Left lung (tissue), 14 donors: ENCODE measurements at places on chromosomes 12 and 14. TPM values are rescaled to one million over a fixed set of nuclear protein-coding genes. Genes with fewer than 3 reads are reported as not detected.

WIF1 gene
- total RNA-seq: 42.5 TPM

TAS2R42 gene
- total RNA-seq: not detected

AICDA gene
- 0.17 TPM for total RNA-seq

KERA gene
- total RNA-seq: 0.26 TPM

FZD10 gene
- total RNA-seq: 0.82 TPM

BCL2L14 gene
- 1.7 TPM for total RNA-seq

GRCh38 chr14:66650491-66650911 lies 142.6 kb downstream of the GPHN start:
- DNase-seq: no peak
- no peaks in the 10 kb centered on the region for H3K4me1 ChIP-seq
- H3K4me3 ChIP-seq: no peak overlapping the region
- H3K36me3 ChIP-seq: no peaks in the 10 kb centered on the region
- H3K27me3 ChIP-seq: no peaks in the 10 kb centered on the region
- H3K27ac ChIP-seq: no peak overlapping the region

- H3K4me1 ChIP-seq: peaks cover 18% of the 10 kb centered on the region
- H3K36me3 ChIP-seq: no peaks in the 10 kb centered on the region
- H3K27me3 ChIP-seq: no peaks in the 10 kb centered on the region
- no peak overlapping the region for H3K27ac ChIP-seq
- no peak for DNase-seq
- H3K4me3 ChIP-seq: no peak overlapping the region
These were observed 17.0 kb downstream of the NOC4L start for GRCh38 chr12:132161036-132161781.

GRCh38 chr12:74999474-74999873 lies 210.2 kb downstream of the KCNC2 start:
- no peak overlapping the region for H3K27ac ChIP-seq
- no peak for DNase-seq
- H3K36me3 ChIP-seq: no peaks in the 10 kb centered on the region
- no peaks in the 10 kb centered on the region for H3K27me3 ChIP-seq
- no peak overlapping the region for H3K4me3 ChIP-seq

DNA sequence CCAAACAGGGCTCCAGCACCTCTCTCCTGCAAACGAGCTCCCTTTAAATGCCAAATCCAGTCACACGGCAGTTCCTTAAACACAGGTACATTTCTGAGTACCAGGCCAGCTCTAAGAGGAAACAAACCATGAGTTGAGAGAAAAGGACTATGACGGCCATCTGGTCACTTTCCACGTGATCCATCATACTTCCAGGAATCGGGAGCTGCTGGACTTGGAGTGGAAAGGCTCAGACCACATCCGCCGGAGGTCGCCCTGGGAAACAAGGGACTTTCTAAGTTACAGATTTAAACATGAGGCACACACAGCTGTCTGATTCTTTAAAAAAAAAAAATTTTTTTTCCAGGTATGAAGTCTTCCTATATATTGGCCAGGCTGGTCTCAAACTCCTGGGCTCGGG lies 39.2 kb downstream of the ACADS start:
- DNase-seq: no peak
- H3K27me3 ChIP-seq: no peaks in the 10 kb centered on the region
- H3K36me3 ChIP-seq: no peaks in the 10 kb centered on the region

DNA sequence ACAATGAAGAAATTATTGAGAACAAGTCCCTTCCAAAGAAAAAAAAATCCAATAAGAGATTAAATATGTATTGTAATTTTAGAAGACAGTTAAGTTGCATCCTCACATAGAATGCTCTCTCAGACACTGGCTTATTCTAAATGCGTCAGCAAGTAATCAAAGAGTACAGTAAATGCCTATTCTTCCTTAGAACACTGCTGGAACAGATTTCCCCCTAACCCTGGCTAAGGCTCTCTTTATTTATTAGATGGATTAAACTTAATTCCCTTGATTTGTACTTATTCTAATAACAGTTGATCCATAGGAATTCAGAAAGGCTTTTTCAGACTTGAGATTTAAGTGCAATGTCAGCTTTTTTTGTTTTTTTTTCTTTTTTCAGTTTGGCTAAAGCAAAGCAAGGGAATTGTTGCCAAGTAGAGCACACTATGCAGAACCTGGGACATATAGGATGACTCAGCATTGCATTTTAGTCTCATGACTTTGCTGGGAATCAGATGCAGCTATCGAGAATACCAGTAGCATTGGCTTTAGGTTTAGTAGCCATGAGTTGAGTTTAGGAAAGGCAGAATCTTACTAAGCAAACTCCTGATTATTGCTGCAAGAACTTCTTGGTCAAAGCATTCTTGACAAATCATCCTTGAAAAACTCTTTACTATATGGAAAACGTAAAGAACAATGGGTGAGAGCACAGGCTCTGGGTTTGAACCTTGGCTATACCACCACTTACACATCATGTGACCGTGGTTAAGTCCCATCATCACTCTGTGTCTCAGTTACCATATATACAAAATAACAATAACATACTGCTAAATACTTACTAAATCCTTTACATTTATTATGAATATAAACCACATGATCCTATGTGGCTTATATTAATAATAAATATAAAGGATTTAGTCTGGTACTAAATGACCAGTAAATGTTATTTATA lies 26.7 kb downstream of the MED21 start:
- H3K27ac ChIP-seq: no peak overlapping the region
- no peaks in the 10 kb centered on the region for H3K27me3 ChIP-seq
- H3K36me3 ChIP-seq: no peaks in the 10 kb centered on the region
- no peaks in the 10 kb centered on the region for H3K4me1 ChIP-seq
